Stimulated activated CD8-positive, alpha-beta memory T cell treated with anti-CD3 and anti-CD28 coated beads, Interleukin-2, amount 100 ng/mL, for 1 hour (primary cell): ENCODE measurements at places on chromosomes 12 and 14.

GRCh38 chr14:67335781-67336180 is 23.8 kb downstream of the ATP6V1D start:
- DNase-seq: no peak

GRCh38 chr12:93959657-93960056 is 188.7 kb upstream of the PLXNC1 start:
- DNase-seq: no peak

DNA sequence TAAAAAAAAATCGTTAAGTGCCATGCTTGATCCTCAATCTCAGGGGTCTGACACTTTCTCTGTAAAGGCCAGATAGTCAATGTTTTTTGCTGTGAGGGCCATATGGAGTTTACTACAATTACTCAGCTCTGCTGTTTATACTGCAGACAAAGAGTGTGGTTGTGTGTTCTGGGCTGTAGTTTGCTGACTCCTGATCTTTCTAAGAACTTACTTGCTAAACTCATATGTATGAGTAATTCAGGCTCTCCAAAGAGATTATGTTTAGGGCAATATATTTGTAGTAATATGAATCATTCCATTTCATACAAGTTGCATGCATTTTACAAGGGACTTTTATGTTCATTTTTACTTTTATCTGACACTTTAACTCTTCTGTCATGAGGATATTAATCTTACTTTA is 188.2 kb downstream of the TMTC2 start:
- no peak for DNase-seq

DNA sequence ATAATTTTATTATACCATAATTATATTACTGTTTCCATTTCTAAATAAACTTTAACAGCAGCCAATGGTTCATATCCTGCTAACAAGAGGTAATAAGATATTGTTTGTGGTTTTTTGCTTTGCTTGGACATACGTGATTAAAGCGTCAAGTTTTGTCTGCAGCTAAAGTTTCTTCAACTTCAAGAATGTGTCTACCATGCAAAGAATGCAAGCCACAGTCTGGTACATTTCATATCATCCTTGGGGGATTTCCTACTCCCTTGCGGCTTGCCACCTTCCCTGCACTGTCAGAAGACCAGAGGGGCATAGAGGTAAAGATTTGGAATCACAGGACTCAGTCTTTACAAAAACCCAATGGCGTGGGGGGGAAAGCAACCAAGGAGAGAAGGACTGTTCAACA is 125.2 kb downstream of the MED13L start:
- DNase-seq: no peak

- no peak for DNase-seq
Measured at GRCh38 chr12:989751-990660, 1.0 kb upstream of the ERC1 start.
